ENCODE measurements at places on chromosomes 3 and 15. TPM values are rescaled to one million over a fixed set of nuclear protein-coding genes. Genes with fewer than 3 reads are reported as not detected.

GRCh38 chr3:11757441-11757875 lies 89.2 kb downstream of the TAMM41 start:
- no peak for DNase-seq

Gene FOXB1
- not detected for total RNA-seq

Gene TCTA
- total RNA-seq: 23.5 TPM

Gene SCN11A
- 0.32 TPM for total RNA-seq

- no peak for DNase-seq
These were observed 7.5 kb downstream of the XIRP1 start for GRCh38 chr3:39184968-39185285.

Gene CYP8B1
- not detected for total RNA-seq

- no peak for DNase-seq
These were observed 19.5 kb upstream of the C3orf70 start for GRCh38 chr3:185172086-185173049.

DNA sequence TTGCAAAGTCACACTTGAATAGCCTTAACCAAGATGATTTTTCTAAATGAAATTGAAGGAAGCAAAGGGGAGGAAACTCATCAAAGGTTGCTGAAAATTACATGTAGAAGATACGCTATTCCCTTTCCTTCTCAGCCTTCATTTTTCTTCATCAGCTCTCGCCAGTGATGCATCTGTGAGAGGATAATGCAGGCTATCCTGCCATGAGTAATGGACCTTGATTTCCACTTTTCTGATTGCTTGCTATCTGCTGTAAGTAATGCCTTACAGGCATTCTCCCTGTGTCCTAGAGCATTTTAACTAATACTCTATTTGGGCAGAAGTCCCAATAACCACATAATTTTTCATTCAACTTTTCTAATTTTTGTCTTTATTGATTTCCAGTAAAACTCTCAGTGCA lies 162.6 kb downstream of the BBX start:
- no peak for DNase-seq

GRCh38 chr3:112627919-112628466 lies 12.9 kb downstream of the CCDC80 start:
- no peak for DNase-seq

DNA sequence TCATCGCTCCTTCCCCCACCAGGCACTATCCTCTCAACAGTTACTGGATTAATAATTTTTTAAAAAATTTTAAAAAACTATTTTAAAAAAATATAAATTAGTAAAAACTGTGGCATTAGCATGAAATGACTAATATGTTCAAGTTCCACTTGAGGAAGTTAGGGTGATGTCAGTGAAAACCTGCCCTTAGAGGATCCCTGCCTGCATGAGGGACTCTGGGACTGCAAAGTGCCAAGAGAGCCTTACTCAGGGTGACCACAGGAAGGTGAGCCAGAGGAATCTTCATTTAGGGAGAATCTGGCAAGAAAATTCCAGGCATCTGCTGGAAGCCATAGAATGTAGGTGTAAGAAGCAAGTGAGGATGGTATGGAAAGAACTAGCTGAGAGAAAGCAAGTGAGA lies 157.7 kb upstream of the BCL6 start:
- no peak for DNase-seq

Gene RAB6B
- total RNA-seq: 64.8 TPM

Gene CHDH
- 1.4 TPM for total RNA-seq

Gene MED12L
- 0.48 TPM for total RNA-seq

DNA sequence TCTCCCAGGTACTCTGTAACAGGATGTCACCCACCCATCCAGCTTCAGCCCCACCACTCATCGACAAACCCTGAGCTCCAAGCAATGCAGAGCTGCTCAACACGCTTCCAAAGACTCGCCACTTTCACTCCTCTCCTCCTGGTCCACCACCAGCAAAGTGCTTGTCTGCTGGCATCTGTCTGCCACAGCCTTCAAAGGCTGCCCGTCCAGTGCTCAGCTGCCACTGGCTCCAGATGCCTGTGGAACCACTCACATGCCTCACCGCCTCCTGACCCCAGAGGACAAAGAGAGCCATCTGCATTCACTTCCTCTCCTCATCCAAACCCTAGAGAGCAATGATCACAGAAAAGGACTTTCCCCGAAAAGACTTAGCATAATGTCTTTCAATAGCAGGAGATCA lies 109.5 kb upstream of the OCA2 start:
- no peak for DNase-seq

Gene ZNF860
- total RNA-seq: 0.45 TPM

DNA sequence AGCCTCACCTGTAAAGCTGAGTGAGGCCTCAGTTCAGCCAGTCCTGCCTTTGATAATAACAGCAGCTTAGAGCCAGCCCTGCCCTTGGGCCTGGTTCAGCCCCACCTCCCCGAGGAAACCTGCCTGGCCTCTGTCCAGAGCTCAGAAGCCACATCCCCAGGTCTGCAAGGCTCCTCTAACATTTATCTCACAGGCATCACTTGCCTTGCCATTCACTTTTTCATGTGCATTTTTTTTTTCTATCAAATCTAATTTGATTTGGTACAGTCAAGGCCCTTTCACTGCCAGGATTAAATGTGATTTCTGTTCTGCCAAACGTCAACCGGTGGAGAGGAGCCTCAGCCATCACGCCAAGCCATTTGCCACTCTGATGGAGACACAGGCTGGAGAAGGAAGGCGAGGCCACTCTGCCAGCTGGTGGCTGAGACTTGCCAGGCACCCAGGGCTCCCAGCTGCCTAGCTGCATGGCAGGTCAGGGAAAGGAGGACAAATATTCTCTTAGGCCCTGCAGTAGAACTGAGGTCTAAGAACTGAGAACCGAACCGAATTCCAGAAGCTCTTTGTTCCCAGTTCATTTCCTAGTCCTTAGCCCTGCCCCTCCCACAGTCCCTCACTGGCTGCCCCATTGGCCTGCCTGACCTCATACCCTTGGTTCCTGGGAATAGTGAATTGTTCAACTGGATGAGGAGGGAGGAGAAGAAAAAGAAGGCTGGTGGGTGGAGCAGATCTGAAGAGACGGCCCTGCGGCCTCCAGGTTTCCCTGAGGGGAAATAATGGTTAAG lies 76.4 kb downstream of the SPSB4 start:
- DNase-seq: peak; percentile 73

Gene CD276
- 89.5 TPM for total RNA-seq

DNA sequence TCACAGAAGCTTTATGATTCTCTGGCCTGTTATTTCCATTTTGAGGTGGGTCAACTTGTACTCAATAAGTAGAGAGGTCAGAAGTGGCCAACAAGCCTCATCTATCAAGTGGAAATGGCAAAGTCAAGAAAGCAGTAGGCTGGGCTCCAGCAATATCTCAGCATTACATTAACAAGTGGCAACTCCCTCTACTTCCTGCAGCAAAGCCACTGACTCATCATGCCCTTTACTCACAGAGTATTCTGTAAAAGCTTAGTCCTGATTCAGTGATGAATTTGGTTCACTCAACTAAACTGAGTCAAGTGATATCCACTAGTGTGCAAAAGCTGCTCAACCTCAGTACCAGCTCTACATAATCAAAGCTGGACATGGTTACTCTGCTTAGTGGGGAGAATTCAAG lies 954.6 kb downstream of the EPHA3 start:
- no peak for DNase-seq

Gene ADGRG7
- not detected for total RNA-seq

DNA sequence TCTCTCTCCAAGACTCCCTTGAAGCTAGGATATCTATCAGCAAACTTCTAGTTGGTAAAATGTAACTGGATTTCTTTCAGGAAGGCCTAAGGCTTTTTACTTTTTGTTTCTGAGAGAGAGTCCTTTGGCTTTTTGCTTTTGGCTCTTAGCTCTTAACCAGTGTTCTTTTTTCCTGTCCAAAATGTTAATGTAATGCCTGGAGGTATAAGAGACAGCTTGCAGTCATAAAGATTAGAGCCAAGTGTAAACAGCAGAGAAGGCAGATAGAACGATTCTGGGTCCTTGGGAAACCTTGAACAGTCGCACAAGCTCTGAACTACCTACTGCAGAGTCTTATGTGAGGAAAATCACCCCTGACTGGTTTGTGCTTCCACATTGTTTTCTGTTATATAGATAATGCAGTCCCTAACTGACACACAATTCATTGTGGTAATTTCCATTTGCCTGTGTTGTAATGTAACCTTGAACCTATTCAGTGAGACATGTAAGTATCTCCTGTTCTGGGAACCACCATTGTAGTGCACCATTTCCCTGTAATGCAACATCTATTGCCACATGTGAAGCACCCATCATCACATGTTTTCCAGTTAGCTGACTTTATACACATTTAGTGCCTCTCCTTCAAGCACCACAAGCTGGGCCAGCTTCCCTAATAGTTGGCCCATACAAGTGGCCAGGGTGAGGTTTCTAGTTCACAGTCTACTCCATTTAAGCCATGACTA lies 1311.9 kb downstream of the ROBO1 start:
- no peak for DNase-seq

GRCh38 chr3:153752405-153753027 lies 368.7 kb upstream of the ARHGEF26 start:
- DNase-seq: no peak

Gene ACTRT3
- 3.7 TPM for total RNA-seq

Gene ZNF80
- not detected for total RNA-seq

GRCh38 chr15:78007964-78008886 lies 69.3 kb downstream of the TBC1D2B start:
- no peak for DNase-seq

Gene LMAN1L
- not detected for total RNA-seq

Data from mesenteric fat pad (tissue), 1 donor.